Vagina (tissue), 2 donors: ENCODE measurements at places on chromosomes 4 and X. TPM values are rescaled to one million over a fixed set of nuclear protein-coding genes. Genes with fewer than 3 reads are reported as not detected.

DNA sequence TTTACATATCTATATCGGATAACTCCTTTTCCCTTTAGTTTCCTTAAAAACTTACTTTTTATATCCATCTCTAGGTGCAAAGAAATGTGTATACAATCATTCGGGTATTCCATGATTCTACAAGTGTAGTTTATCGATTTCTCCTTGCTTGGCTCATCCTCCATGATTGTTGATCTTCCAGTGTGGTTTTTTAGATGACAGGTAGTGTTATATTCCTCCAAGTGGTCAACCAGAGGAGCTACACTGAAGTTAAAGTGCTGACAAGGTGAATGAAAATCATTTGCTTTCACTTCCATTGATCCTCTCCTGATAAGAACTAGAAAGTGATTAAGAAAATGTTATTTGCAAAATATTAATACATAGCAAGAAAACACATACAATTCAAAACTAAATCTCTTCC lies 38.5 kb downstream of the TMEM156 start:
- no peak for DNase-seq

DNA sequence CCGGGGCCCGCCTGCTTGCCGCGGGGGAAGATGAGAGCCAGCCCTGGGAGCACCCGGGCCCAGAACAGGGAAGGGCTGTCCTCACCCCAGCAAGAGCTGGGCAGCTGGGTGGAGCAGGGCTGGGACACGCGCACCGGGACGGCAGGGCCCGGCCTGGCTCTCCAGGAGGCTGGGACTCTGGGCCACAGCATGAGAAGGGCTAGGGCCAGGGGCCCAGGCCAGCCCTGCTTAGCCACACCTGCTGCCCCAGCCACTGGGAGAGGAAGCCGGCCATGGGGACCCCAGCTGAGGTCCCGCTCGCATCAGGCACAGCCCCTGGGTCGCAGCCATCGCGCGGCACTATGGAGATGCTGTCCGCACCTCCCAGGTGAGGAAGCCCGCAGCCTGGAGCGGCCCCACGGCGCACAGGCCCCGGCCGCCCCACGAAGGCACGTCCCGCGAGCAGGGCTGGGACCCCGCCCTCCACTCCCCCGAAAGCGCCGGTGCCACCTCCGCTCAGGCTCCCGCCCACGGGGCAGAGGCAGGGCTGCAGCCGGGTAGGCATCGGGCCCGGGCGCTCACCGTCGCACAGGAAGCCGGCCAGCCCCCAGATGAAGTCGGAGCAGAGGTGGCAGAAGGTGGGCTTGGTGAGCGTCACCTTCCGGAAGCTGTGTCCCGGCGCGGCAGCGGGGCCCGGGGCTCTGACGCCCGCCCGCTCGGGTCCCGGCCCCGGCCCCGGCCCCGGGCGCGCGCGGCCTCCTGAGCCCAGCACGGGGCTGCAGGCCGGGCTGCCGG lies 531 bp downstream of the DGKQ start:
- DNase-seq, result no peak

GRCh38 chrX:120224388-120224787 lies 26.2 kb upstream of the ZBTB33 start:
- DNase-seq, result no peak

GRCh38 chrX:110569506-110569905 lies 210.9 kb downstream of the RTL9 start:
- no peak for DNase-seq

DNA sequence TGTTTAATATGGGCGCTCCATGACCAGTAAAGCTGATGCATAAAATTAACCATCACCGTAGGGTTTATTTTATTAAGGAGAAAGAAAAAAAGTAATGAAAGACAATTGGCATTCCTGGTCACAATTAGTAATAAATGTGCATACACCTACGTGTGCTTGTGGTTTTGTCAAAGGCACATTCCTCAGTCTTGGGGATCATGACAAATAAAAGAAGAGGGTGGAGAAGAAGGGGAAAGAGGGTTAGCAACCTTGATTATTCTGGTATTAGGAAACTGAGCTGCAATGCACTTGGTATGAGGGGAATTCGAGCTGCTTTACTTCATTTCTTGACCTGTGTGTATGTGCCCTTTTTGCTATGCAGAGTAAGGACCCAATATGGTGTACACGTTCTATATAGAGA lies 1798.3 kb upstream of the PCDH7 start:
- DNase-seq, result no peak

- DNase-seq, result no peak
Measured at GRCh38 chr4:90546114-90546513, 418.9 kb downstream of the CCSER1 start.

DNA sequence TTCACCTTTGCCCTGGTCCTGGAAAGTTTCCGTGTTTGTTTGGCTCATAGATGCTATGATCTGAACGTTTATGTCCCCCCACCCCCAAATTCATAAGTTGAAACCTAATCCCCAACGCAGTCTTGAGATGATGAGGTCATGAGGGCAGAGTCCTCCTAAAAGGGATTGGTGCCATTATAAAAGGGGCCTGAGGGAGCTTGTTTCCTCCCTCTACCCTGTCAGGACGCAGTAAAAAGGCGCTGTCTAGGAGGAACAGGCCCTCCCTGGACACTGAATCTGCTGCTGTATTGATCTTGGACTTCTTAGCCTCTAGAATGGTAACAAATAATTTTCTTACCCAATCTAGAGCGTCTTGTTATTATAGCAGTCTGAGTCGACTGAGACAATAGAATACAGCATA lies 2190.6 kb upstream of the TENM3 start:
- no peak for DNase-seq

- no peak for DNase-seq
Measured at GRCh38 chr4:149793459-149793858, 22.2 kb downstream of the IQCM start.

GRCh38 chrX:19949340-19949739 lies 41.5 kb downstream of the BCLAF3 start:
- no peak for DNase-seq

DNA sequence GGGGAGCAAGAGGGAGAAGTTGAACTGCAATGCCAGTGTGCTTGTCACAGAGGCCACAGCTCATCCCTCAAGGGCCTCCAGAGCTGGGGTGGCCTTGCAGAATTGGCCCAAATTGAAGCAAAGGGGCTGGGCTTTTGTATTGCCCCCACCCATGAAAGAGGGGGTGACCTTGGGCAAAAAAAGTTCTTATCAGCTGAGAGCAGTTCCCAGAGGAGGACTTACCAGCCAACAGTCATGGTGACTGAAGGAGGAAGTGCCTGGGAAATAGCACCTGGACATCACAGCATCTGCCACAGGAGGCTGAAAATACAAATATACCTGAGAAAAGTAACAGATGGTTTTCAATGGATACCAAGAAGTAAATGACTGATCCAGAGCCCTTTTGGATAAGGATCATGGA lies 262.4 kb downstream of the MID1IP1 start:
- no peak for DNase-seq

GRCh38 chr4:147318586-147318985 lies 162.3 kb upstream of the EDNRA start:
- no peak for DNase-seq

GRCh38 chrX:135605906-135606305 lies 85.4 kb downstream of the INTS6L start:
- DNase-seq, result no peak

GRCh38 chr4:158850371-158850770 lies 81.5 kb downstream of the FNIP2 start:
- no peak for DNase-seq

DNA sequence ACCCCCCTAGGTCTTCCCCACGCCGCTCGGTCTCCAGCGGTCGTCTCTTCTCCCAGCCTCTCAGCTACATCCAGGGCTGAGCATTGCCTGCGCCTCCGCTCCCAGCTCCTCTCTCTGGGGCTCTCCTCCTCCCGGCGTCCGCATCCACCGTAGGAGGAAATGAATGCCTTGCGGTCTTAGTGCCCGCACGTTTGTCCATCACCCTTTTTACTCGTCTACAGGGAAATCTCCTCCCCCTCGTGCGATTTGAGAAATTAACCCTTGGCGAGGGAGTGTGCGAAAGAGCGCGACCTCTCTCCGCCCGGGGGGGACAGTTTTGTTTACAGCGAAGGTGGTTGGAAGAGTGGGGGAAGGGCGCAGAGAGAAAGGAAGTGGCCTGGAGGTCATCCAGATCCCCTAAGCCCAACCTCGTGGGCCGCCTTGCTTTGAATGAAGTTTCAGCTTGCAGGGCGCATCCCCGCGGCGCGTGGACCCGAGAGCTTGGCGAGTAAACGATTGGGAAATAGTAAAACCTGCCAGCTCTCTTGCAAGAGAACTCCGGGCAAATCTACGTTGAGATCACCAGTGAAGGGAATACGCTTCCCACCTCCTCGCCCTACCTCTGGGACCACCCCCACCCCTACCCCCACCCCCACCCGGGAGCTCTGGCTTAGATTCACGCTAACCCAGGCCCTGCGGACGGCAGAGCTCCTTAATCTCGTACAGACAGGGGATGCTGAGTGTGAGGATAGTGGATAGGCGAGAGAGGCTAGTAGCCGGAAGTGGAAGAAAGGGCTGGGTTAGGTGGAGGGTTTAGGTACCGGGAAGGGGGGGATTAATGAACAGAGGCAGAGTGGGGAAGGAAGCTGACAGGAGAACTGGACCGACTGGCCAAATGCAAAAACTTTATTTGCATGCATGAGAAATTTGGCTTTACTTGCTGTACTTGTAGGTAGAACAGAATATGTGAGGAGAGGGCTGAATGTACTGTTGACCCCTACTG lies at the start of gene ELOVL6:
TSS of gene ELOVL6 (minus strand) at position 181 of the 982 bp plus-strand sequence. CDS start 280 bp downstream, outside the sequence.
- DNase-seq, result no peak

DNA sequence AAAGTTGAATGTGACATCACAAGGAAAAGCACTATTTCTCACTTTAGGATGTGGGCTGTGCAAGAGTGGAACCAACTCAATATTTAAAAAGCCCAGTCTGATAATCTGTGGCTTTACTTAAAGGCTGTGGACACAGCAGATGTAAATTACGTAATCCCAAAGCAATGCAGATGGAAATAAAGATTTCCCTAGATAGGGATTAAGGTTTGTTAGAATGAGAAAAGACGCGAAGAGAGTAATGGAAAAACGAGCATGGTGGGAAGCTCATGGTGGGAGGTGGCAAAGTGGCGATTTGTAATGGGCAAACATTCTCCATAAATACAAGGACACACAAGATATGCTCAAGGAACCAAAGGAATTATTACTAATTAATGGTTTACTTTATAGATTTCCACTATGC lies 985.5 kb downstream of the FSTL5 start:
- no peak for DNase-seq

DNA sequence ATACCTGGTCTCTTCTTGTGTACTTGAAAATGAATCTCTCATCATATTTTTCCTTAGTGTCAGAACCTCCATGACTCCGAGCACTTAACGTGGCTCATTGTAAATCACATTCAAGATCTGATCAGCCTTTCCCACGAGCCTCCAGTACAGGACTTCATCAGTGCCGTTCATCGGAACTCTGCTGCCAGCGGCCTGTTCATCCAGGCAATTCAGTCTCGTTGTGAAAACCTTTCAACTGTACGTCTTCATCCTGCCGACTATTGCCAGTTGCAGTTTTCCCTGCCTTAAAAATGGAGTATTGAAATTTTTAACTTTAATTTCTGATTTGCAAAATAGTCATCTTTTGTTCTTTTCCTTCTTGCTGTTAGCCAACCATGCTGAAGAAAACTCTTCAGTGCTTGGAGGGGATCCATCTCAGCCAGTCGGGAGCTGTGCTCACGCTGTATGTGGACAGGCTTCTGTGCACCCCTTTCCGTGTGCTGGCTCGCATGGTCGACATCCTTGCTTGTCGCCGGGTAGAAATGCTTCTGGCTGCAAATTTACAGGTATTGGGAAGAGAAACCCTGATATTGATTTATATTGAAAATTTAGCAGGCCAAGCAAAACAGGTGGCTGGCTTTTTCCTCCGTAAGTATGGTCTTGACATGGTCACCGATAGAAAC lies 42.4 kb upstream of the MSANTD1 start:
- DNase-seq, result no peak

- no peak for DNase-seq
Measured at GRCh38 chr4:106195435-106195950, 120.5 kb downstream of the TBCK start.

GRCh38 chrX:78011846-78012245 lies 42.4 kb upstream of the PGAM4 start:
- no peak for DNase-seq

DNA sequence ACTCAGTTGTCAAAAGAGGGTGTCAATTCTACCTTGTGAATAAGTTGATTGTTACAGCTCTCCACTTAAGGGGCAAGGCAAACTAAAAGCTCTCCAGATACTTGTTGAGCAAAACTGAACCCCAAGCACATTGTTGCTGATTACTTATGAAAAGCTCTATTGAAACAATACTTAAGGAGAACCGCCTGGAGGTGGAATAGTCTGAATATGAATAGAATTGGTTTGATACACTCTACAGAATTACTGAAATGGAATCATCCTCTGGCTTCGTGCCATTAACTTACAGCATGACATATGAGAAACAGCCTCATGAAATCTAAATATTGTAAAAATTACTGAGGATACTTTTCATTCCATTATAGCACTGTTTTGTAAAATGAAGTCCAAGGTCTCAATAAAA lies 127.0 kb upstream of the SH3RF1 start:
- no peak for DNase-seq

DNA sequence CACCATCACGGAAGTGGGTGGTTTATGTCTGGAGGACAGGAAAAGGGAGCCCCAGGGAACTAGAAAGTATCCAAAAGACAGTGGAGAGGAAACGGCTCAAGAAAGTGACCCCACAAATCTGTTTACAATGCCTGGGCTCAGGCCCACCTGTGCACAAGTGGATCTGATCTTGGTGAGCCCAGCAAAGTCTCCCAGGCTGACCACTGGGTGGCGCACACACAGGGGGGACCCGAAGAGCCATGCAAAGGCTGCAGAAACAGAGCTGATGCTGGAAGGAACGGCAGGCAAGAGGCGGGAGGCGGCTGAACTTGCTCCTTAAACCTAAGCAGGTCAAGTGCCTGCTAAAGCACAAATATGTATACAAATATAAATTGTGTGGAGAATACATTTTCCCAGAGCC lies 9.6 kb downstream of the HAUS7 start:
- no peak for DNase-seq

TLR6 gene
- total RNA-seq, result 8.3 TPM

USP26 gene
- not detected for total RNA-seq

NR3C2 gene
- total RNA-seq, result 9.6 TPM

SMIM31 gene
- not detected for total RNA-seq

GRIA2 gene
- 0.49 TPM for total RNA-seq

CABS1 gene
- total RNA-seq, result not detected

F11 gene
- not detected for total RNA-seq

GLUD2 gene
- total RNA-seq, result 0.98 TPM

PNMA6F gene
- total RNA-seq, result not detected

RIPPLY1 gene
- total RNA-seq, result not detected

AMBN gene
- total RNA-seq, result not detected

CXCR3 gene
- not detected for total RNA-seq

ASB11 gene
- total RNA-seq, result not detected

SH3TC1 gene
- 50.6 TPM for total RNA-seq

STOX2 gene
- 11.5 TPM for total RNA-seq

KCNE5 gene
- 1.2 TPM for total RNA-seq

SEC31A gene
- total RNA-seq, result 133 TPM
